ENCODE measurements at places on chromosomes 7 and 10.

GRCh38 chr10:125085258-125086054, 74.9 kb downstream of the CTBP2 start:
- no peak for DNase-seq

DNA sequence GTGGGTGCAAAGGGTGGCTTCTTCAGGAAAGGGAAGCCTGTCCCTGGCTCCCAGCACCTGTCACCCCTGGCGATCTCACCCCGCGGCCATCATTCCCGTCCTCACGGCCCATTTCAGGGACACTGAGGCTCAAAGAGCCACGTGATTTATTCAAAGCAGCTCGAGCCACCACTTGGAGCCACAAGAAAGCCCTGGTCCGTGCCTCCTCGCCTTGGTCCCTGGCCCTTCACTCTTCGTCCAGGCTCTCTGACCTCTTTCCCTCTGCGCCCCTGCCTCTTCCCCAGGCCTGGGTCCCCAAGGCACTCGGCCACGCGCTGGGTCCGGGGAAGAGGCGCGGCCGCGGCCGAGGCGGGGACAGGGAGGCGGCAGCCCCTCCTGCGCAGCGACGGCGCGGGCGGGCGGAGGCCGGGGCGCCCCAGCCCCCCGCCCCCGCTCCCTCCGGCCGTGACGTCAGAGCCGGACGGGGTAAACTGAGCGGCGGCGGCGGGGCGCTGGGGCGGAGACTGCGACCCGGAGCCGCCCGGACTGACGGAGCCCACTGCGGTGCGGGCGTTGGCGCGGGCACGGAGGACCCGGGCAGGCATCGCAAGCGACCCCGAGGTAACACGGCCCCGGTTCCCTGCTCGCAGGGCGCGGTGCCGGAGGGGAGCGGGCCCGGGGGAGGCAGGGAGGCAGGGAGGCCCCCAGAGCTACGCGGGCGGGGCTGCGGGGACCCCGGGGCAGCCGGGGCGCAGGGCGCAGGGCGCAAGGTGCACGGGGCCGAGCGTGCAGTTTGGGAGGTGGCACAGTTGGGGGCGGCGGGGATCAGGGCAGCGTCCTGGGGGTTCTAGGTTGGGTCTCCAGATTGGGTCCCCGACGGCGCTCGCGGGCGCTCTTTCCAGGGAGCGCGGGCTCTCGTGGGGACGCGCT, at the start of gene SLC18A2:
TSS of gene SLC18A2 (plus strand) at position 494 of the 909 bp plus-strand sequence. CDS start 580 bp downstream, outside the sequence.
- DNase-seq: no peak

GRCh38 chr7:79291498-79291865, 162.0 kb downstream of the MAGI2 start:
- DNase-seq: no peak

- no peak for DNase-seq
Observed at GRCh38 chr7:153401795-153402720, 642.5 kb downstream of the ACTR3B start.

GRCh38 chr7:52270301-52270700, 765.1 kb upstream of the POM121L12 start:
- no peak for DNase-seq

- peak; percentile 43 for DNase-seq
Observed at GRCh38 chr10:119133949-119134348, 30.0 kb downstream of the DENND10 start.

GRCh38 chr10:1117651-1118050, 61.5 kb downstream of the WDR37 start:
- DNase-seq: no peak

- no peak for DNase-seq
Observed at GRCh38 chr10:74227697-74228424, 76.8 kb downstream of the ADK start.

DNA sequence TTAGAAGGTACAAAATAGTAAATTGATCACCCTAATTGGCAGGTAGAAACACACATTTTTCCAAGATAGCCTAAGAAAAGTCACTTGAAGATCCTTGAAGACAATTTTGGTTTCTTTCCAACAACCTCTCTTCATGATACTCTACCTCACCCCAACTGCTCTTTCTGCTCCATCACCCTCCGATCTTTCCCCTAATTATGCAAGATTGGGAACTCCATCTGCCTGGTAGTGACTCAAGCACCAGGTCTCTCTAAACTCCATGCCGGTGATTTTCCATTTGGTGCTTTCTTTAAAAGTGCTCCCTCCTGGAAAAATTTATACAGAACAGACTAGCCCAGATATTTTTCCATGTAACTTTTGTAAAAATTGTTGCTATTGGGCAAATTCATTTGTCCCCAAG, 1.1 kb upstream of the AKR1B1 start:
- no peak for DNase-seq

DNA sequence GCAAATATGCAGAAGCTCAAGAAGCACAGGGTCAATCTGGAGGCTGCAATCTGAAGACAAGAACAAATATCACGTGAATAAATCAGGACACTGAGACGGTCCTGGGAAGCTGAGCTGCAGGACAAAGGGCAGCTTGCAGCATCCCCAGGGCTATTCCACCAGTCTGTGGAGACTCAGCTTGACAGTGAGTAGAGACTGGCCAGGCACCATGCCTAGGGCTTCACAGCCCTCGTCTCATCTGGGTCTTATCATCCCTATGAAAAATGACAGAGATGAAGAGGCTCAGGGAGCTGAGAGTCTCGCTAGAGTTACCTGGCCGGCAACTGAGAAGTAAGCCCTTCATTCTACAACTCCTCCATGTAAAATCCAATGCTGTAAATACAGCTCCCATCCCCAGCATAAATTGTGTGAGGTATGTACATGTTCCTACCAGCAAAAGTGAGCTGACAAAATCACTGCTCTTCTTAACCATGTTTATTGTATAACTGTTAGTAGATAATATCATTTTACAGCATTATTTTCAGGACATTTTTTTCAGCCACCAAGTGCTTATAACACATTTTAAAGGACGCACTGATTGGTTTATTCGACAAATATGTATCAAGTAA, 186.6 kb upstream of the IGFBP3 start:
- no peak for DNase-seq

GRCh38 chr7:132177708-132178401, 398.4 kb downstream of the PLXNA4 start:
- no peak for DNase-seq

DNA sequence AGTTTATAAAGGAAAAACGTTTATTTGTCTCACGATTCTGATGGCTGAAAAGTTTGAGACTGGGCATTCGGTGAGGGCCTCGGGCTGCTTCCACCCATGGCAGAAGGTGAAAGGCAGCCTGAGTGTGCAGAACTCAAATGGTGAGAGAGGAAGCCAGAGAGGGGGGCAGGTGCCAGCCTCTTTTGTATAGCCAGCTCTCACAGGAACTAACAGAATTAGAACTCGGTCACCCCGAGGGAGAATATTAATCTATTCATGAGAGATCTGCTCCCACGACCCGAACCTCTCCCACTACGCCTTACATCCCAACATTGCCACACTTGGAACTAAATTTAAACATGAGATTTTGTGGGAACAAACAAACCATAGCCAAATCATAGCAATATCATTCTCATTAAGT, 112.6 kb downstream of the ZPBP start:
- no peak for DNase-seq

- DNase-seq: no peak
Observed at GRCh38 chr7:84364708-84365107, 170.1 kb upstream of the SEMA3A start.

- DNase-seq: no peak
Observed at GRCh38 chr7:157032644-157033482, 22.4 kb upstream of the MNX1 start.

- no peak for DNase-seq
Observed at GRCh38 chr10:30062582-30062981, 3.2 kb upstream of the JCAD start.

DNA sequence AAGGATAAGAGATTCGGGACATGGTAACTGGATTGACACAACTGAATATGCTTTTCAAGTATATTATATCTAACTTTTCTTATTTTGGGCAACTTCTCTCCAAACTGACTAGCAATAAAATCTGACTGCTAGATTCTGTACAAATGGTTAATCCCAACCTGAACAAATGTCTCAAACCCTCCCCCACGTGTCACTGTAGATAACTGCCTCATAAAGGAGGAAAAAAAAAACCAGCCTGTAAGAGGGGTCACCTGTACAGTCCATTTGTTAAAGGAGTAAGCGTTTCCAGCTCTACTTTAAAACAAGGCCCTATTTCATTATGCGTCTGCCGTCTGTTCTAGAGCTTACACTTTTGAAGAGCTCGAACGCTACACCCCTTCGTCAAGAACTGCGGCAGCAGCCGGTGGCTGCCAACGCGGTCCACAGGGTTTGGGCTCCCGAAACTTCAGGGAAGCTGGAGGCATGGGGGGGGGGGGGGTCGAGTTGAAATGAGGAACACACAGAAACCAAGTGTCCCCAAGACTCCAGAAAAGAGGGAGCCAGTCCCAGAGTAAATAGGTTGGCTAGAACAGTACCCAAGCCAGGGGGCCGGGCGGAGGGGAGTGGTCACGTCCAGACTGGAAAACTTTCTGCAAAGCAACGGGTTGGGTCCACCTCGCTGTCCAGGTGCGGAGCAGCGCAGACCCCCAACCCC, 492 bp downstream of the COG5 start:
- DNase-seq: no peak

DNA sequence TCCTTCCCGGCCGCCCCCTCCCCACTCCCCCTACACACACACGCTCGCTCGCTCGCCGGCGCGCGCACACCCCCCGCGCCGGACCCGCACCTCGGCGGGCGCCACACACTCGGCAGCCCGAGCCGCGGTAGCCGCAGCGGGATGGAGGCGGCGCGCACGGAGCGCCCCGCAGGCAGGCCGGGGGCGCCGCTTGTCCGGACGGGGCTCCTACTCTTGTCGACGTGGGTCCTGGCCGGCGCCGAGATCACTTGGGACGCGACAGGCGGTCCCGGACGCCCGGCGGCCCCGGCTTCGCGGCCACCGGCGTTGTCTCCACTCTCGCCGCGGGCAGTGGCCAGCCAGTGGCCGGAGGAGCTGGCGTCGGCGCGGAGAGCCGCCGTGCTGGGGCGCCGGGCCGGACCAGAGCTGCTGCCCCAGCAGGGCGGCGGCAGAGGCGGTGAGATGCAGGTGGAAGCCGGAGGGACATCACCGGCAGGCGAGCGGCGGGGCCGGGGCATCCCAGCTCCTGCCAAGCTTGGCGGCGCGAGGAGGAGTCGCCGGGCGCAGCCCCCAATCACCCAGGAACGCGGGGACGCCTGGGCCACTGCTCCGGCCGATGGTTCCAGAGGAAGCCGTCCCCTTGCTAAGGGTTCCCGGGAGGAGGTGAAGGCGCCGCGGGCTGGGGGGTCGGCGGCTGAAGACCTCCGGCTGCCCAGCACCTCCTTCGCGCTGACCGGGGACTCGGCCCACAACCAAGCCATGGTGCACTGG, at the start of gene SORCS3:
TSS of gene SORCS3 (plus strand) at position 104 of the 750 bp plus-strand sequence.
- no peak for DNase-seq

- peak; percentile 28 for DNase-seq
Observed at GRCh38 chr10:93482145-93482834, at the start of gene MYOF. Gene MYOF, minus strand, starts transcription at chr10:93482334. Its CDS starts 140 bp downstream, at chr10:93482194.

- no peak for DNase-seq
Observed at GRCh38 chr10:5424751-5425150, 12.4 kb downstream of the NET1 start.

DNA sequence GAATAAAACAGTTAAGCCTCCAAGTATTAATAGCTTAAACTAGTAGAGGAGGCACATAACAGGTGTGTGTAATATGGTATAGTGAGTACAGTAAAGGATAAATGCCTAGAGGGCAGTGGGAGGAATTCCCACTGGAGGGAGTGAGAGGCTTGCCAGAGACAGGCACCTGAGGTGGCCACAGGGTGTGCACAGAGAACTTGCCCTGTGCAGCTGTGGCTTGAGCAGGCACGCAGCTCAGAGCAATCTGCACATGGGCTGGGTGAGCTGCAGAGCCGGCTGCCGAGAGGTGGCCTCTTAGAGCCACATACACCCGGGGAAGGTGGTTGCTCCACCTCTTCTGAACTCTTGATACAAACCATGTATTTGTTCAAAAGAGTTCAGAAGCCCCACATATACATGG, 237.1 kb downstream of the COBL start:
- DNase-seq: no peak

DNA sequence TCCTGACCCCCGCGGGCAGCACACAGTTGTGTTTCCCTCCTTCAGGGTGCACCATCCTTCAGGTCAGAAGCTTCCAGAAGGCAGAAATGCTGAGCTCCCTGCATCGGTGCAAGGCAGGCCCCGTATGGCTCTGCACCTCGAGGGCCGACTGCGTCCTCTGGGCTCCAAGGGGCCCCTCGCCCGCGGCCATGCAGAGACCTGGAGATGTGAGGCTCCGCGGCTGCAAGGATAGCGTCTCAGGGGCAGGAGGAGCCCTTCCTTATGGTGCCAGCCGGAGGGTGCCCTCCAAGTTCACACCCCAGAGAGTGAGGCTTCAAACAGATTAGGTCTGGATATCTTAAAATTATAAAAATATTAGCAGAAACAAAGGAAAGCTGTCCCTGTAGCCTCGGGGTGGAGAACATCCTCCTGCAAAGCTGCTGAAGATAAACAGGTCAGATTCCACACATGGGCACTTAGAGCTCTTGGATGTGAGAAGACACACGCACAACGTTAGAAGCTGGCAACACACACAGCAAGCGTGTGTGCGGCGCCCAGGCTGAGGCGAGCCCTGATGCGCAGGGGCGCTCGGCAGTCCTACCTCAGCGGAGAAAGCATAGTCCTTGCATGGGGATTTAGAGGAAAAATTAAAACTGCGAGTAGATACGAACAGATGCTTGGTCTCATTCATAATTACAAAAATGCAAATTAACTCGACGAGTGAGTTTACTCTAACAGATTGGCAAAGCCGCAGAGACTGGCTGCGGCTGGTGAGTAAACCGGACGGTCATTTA, 20.4 kb downstream of the KNDC1 start:
- DNase-seq: no peak

DNA sequence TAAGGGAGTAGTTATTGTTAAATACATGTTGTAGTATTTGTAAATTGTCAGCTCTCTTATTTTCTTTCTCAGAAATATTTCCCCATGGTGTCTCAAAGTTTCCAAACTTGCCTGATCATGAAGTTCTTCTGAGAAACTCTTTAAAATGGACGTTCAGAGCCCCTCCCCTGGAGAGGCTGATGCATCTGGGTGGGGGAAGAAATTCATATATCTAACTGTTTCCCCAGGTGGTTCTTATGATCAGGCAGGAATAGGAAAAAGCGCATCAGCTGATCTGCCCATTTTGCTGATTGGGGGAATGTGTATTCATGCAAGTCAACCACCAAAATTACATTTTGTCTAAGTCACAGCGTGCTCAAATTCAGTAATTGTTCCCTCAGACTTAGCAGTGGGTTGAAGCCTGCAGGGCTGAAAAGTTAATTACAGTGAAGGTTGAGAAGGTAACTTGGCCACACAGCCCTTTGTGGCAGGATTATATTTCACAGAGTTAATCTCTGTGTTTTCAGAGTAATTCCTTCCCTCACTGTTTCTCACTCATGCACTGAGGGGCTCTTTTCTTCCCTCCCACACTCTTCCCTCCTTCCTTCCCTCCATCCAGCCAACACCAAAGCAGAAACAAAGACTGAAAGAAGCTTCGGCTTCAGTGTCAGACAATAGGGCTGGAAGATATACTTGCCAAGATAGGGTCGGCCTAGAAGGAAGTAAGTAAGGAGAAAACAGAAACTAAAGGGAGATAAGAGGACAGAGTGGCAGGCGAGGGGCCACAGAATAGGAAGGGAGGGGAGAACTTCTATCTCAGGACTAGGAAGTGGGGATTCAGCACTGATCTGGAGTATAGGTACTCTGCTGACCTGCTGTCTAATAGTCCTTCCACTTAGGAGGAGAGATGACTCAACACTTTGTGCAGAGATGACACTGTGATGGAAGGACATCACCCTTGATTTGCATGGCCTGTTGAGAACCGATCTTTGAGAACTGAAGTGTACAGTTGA, 50.5 kb upstream of the STARD3NL start:
- no peak for DNase-seq

- no peak for DNase-seq
Observed at GRCh38 chr10:69498711-69499471, 47.6 kb downstream of the TSPAN15 start.

- DNase-seq: no peak
Observed at GRCh38 chr10:10824591-10825148, 193.0 kb upstream of the CELF2 start.
